ENCODE measurements at places on chromosomes 4 and X.

DNA sequence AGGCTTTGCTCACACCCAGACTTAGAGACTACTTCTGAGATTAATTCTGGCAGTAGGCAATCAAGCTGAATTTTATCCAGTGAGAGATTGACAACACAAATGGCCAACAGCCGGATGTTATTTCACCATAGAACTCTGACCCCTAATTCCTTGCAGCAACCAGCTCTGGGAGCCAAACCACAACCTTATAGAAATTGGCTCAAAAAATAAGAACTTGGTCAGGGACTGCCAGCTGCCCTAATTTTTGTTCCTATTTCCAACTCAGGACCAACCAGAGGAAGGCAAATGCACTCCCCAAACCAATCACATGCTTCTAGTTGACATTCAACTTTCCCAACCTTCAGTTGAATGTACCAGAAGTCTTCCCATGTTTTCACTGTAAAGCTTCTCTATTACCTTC is 269.7 kb downstream of the HS3ST1 start:
- no peak for DNase-seq

DNA sequence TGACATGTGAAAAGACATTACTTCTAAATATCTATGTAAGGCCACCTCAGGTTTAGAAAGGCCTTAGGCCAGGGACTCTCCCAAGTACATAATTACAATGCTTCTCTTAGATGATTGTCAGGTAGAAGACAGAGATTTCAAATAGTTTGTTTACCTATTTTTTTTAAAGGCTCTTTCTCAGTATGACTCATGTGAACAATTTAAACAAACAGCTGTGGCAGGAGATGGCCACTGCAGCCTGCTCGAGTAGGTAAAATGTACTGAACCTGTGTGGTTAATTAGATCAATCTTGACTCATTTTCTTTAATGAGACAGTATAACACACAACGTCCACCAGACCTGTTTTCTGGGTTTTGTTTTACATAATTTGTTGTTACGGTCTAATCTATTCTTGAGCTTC is 50.2 kb downstream of the LEF1 start:
- DNase-seq, result no peak

- DNase-seq, result no peak
Observed at GRCh38 chrX:15914486-15914885, 59.9 kb upstream of the AP1S2 start.

- DNase-seq, result no peak
Observed at GRCh38 chr4:123233136-123233768, 163.3 kb upstream of the SPRY1 start.

GRCh38 chr4:35966566-35966965 is 277.7 kb downstream of the ARAP2 start:
- no peak for DNase-seq

DNA sequence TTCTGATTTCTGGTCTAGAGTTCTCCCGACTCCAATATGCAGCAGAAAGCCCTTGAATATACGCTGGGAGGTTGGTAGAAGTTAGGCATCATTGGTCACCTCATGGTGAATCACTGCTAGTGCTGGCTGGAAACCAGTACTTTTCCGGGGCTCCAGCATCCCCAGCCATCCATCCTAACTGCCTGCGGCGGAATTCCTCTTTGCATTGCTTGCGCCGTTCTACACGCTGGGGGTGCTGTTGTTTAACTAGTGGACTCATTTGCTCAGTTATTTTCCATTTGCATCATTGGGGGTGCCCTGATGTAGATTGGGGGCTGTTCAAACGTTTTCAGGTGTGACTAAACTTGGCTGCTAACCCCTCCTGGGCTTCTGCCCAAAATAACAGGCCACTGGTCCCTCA is 23.3 kb upstream of the GPR50 start:
- no peak for DNase-seq

DNA sequence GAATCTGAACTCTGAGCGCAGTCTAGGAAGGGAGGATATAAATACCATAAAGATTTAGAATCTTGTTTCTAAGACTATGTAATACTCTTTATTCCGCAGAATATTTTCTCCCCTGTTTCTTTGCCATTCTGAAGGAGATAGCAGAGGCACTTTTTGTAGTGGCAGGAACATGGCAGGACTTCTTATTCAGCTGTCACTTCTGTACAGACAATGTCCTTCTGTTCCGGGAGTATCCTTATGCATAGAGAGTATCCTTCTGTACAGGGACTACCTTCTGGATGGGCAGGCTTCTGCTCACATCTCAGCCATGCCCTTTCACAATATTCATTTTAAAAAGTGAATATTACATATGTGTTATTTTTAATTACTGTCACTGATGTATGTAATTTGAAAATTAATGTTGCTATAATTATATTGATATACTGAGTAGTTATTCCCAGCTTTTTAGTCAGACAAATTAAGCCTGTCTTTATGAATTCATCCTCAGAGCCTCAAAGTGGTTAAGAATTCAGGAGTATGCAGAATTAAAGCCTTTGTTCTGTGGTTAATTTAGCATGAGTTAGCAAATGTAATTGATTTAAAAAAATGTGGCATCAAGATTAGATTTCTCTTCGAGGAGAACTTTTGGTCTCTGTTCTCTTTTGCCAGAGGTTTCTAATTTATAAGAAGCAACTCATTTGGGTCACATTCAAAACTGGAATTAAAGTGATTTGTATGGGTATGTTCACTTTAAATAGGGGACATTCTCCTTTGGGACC is 174.4 kb downstream of the FHIP1A start:
- DNase-seq, result no peak

DNA sequence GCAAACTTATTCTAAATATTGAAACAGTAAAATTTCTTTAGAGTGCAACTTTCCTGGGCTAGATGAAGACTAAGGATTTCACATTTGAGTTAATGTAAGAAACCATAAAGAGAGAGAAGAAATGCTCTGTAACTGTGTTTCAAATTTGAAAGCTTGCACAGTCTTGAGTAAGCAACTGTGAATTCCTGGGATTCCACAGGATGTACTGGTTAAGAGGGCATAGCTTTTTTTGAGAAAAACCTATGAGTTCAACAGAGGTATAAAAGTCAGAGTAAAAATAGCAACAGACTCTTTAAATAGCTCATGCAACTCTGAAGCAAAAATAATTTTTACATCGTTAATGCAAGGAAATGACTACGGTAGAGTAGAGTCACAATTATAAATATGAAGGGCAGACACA is 25.5 kb downstream of the ZNF330 start:
- DNase-seq, result no peak

DNA sequence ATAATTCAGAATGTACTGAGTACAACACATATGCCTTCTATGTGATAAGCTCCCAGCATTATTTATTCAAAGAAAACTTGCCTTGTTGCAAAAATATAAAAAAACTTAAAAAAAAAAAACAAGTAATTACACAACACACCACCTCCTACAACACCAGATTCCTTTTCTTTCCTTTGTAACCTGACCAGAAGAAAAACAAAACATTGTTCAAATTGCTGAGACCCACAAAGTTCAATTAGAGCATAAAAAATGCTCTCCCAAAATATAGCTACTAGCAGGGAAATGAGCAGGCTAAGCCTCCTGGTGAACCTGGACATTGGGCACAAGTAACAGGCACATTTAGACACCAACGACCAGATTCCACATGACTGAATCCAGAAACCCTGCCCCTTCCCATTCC is 38.3 kb downstream of the MECP2 start:
- no peak for DNase-seq

- no peak for DNase-seq
Observed at GRCh38 chr4:60042941-60043340, 1157.2 kb upstream of the ADGRL3 start.

DNA sequence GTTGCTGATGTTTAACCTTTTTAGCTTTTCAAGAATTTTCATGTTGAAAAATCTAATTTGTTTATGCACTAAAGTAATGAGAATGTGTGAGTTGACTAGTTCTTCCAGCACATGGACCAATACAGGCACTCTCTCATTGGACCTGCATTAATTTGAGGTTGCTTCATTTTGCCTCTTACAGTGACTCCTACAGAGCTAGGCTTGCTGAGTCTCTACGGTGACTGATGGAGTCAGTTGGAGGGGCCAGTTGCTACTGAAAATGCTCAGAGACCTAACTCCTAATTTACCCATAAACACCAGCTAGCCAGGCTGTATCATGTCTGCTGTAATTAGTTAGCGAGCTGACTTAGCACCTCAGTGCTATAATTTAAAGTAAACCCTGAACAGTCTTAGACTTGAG is 10.9 kb downstream of the MTHFD2L start:
- no peak for DNase-seq

- DNase-seq, result no peak
Observed at GRCh38 chr4:153020457-153020856, 84.3 kb downstream of the FHDC1 start.

DNA sequence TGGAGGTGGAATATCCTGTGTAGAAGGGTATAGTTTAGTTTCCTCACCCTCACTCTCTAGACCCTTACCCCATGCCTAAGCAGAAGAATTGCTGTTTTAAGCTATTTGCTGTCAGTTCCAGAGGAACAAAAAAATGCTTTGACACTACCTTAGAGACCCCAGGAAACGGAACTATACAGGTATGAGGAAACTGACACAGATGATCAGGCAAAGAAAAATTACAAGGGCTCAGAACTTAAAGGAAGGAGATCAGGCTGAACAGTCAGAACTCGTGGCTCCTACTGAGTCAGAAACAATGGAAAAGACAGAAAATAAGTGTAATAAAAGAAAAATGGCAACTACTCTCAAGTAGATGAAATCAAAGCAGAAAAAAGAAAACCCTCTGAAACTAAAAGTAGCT is 65.6 kb downstream of the BANK1 start:
- no peak for DNase-seq

DNA sequence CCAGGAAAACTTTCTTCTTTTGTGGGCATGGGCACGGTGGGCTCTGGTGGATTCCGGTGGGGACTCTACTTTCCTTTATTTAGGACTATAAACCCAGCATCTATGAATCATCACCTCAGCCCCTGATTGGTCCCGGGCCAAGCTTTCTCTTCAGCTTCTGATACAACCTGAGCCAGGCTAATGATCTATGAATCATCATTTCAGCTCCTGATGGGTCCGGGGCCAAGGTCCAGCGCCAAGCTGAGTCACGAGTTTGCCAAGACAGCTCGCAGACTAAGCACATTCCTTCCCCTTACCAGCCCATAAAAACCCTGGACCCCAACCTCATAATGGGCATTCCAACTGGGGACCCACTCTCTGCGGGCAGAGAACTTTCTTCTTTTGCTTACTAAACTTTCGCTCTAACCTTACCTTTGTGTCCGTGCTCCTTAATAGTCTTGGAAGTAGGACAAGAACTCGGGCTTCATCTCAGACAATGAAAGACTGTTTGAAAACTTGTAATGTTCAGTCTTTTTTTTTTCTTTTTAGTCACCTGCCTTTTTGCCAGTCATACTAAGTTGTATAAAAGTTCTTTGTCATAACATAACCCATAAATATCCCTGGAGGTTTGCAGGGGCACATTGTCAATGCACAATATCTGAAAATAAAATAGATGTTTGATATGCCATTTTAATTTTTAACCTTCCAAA is 904.9 kb upstream of the EPHA5 start:
- no peak for DNase-seq

GRCh38 chrX:41449615-41450014 is 2.5 kb downstream of the NYX start:
- no peak for DNase-seq

DNA sequence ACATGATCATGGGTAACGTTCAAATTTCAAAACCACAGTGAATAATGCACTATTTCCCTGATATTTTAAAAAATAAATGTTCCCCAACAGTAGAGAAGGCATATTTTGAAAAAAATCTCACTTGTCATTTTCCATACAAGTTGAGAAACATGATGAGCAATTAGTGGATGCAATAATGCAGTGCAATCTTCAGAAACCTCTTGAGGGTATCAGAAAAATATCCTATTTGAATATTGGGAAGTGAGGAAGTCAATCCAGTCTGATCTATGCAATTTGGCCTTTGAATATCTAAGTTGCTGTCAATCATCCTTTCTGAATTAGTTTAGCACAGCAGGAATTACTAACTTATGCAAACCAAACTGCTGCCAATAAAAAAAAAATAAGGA is 776.8 kb downstream of the PCDH18 start:
- DNase-seq, result no peak

GRCh38 chr4:121050300-121050699 is 22.0 kb downstream of the NDNF start:
- DNase-seq, result no peak

- DNase-seq, result no peak
Observed at GRCh38 chr4:54659749-54660535, 2.2 kb downstream of the KIT start.

DNA sequence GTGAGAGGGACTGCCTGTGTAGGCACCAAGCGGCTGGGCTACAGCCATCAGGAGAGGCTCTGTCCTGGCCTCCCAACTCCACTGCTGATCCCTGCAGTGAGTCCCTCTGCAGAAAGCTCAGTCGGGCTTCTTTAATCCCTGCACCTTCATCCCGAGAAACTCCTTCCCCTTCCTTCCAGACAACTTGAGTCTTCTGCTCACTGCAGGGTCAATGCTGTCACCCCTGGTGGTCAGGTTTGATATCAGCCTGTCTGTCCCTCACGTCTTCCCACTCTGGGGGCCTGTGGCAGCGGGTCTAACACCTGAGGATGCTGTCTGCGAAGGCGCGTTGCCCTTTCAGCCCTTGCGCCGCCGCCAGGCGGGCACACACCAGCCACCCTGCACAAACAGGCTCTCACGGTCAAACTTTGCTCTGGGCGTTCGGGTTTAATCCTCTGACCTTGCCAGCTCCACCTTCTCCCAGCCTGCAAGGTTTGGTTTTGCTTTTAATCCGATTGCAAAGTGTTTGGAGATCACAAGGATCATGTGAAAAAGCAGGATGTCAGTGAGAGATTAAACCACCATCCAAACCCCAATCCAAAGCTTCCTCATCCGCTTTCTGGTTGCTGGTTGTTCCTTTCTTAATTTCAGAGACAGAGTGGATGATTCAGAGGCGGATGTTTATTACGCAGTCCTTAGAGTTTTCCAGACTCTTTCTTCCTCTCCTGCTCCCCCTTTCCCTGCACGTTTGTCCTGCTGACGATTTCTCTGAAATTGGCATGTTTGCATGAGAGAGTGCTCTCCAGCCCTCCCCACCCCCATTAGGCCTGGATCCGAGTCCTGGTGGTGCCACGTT is 74.8 kb upstream of the SLC34A2 start:
- DNase-seq, result no peak

GRCh38 chrX:13092455-13092941 is 48.1 kb upstream of the FAM9C start:
- DNase-seq, result peak; percentile 63

DNA sequence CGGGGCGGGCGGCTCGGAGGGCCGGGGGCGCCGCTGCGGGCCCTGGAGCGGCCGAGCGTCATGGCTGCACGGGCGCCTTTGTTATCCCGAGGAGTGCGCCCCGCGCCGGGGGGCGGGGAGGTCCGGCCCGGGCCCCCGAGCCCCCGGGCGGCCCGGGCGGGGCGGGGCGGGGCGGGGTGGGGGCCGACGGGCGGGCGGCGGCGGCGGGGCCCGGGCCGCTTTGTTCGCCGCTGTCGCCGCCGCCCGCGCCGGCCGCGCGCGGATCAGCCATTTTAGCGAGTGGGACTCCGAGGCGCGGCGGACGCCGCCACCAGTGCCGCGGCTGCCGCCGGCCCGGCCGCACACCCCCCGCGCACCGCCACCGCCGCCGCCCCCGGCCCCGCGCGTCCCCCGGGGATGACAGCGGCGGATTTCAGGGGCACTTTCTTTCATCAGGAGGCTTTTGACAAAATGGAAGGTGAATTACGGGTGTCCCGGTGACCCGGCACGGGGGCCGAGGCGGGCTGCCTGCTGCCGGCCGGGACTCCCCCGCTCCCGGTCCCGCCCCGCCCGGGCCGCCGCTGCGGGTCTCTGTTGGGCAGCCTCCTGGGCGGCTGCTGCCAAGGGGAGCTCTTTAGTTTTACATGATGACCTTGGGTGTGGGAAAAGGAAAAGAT is 1.2 kb downstream of the HMGB3 start:
- no peak for DNase-seq

Data from activated CD4-positive, alpha-beta T cell treated with anti-CD3 and anti-CD28 coated beads, Interleukin-2, amount 50 U/mL, for 4 hours (primary cell).